ENCODE measurements at places on chromosomes 16 and 17.
A peak's percentile ranks its signal among the peaks of the same experiment; 100 is the strongest.

DNA sequence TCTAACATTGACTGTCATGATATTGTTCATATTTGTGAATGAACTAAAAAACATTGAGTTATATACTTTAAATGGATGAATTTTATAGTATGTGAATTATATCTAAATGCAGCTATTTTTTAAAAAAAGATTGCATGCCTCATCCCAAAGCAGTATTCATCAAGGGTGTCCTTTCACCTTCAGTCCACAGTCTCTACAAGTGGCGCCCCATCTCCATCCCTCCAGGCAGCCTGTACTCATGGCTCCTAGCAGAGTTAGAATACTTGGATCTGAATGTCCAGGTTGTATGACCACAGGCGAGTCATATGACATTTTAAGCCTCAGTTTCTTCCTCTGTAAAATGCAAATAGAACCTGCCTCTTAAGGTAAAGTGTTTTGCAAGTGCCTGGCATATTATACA is 69.8 kb downstream of the TMEM100 start:
- no peak for DNase-seq

DNA sequence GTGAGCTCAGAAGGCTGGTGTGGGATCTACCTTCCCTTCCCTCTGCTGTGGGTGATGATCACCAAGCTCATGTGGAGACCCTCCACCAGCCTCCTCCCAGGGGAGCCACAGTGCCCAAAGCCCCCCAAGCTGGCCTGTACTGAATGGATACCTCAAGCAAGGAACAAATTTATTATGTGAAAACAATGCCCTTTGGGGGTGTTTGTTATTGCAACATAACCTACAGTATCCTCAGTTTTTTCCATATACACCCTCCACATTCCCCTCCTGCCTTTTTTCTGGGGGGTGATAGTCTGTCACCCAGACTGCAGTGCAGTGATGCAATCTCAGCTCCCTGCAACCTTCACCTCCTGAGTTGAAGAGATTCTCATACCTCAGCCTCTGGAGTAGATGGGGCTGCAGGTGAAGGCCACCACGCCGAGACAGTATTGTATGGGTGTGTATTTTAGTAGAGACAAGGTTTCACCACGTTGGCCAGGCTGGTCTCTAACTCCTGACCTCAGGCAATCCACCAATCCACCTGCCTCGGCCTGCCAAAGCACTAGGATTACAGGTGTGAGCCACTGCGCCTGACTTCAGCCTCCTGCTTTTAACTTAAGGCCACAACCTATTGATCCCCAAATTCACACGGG is 215.9 kb downstream of the CPPED1 start:
- DNase-seq, result peak; percentile 20

DNA sequence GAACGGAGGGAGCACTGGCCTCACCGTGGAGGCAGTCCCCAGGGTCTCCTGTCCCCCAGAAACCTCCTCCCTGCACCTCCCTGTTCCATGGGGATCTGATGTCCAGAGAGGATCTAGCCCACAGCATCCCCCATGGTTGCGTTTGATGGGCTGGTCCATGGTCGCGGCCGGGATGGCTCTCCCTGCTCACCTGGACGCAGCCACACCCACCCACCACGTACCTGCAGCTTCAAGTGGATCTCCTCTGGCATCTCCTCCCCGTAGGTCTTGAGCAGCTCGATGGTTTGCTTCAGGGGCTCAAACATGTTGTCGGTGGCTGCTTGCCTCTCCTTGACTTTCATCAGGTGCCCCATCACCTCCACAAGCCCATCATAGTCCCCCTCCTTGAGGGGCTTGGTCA is 47.9 kb downstream of the DNAH17 start:
- no peak for DNase-seq

GRCh38 chr17:6567528-6568183 is 11.3 kb upstream of the PITPNM3 start:
- DNase-seq, result no peak

- no peak for DNase-seq
These were observed 20.8 kb upstream of the PIK3R5 start for GRCh38 chr17:8986295-8986694.

DNA sequence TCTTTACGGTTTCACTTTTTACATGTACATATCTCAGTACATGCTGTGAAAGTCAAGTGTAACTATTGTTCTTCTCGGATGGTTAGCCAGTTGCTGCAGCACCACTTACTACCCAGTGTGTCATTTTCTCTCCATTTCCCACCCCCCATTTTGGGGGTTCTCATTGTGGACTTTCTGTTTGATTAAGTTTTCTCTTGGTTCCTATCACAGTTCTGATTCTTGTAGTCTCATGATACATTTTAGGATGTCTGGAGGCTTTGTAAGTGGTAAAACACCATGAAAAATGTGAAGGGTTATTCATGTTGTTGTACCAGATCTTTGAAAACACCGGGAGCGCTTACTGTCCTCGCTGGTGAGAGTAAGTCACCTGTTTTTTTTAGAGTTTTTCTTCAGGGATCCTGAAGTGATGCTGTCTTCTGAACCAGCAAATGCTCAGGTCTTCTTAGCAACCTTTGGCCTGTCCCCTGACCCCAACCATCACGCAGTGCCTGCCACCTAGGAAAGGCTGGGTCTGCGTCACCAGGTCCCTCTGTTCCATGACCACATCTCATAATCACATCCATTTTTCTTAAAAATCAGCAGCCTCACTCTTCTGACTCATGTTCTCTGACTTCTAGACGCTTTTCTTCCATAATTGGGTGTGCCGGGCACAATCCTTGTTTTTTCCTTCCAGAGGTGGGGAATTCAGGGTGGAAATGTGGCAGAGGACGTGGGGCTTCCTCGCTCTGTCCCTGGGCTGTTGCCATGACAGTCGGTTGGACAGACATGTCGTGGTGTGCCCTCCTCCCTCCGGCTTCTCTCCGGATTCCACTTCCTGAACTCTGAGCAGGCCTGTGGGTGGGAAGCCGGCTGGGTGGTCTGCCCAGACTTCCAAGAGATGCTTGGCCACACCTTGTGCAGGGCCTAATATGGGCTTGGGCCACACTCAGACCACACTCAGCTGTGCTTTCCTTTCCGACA is 102.6 kb downstream of the NTN1 start:
- DNase-seq, result no peak

DNA sequence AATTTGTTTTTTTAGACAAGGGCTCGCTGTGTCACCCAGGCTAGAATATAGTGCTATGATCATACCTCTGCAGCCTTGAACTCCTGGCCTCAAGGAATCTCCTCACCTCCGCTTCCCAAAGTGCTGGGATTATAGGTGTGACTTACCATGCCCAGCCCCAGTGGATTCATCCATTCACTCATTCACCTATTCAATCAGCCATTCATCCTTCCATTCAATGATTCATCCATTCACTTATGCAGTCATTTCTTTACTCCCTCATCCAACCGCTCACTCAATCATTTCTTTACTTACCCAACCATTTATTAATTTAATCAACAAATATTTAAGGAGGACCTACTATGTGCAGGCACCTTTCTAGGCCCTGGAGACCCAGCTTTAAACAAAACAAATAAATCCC is 25.7 kb downstream of the DEXI start:
- no peak for DNase-seq

GRCh38 chr16:35173295-35173694 is 1713.9 kb downstream of the TP53TG3F start:
- peak; percentile 55 for DNase-seq

Data from spleen (tissue), 13 donors.